ENCODE measurements at places on chromosomes 12 and 14.

GRCh38 chr12:108457734-108458361 is 57.2 kb upstream of the FICD start:
- no peak for DNase-seq

DNA sequence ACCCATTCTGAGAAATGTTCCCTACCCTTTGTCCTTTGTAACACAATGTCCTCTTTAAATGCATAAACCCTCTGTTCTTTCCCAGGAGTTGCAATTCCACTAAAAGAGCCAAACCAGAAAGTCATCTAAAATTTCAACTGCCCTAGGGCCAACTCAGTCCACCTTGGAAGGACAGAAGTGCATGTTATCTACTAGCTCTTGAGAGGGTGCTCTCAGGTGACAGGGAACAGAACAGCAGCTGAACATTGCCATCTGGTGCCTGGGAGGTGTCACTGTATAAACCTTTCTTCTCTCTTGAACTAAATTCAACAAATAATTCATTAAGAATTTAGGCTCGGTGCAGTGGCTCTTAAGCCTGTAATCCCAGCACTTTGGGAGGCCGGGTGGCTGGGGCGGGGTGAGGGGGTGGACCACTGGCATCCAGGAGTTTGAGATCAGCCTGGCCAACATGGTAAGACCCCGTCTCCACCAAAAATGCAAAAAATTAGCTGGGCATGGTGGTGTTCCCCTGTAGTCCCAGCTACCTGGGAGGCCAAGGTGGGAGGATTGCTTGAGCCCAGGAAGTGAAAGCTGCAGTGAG is 10.3 kb upstream of the FERMT2 start:
- peak; percentile 47 for DNase-seq

- DNase-seq: no peak
Observed at GRCh38 chr12:54025499-54026405, 2.5 kb upstream of the HOXC6 start.

GRCh38 chr12:104703372-104703771 is 246.6 kb downstream of the CHST11 start:
- DNase-seq: no peak

DNA sequence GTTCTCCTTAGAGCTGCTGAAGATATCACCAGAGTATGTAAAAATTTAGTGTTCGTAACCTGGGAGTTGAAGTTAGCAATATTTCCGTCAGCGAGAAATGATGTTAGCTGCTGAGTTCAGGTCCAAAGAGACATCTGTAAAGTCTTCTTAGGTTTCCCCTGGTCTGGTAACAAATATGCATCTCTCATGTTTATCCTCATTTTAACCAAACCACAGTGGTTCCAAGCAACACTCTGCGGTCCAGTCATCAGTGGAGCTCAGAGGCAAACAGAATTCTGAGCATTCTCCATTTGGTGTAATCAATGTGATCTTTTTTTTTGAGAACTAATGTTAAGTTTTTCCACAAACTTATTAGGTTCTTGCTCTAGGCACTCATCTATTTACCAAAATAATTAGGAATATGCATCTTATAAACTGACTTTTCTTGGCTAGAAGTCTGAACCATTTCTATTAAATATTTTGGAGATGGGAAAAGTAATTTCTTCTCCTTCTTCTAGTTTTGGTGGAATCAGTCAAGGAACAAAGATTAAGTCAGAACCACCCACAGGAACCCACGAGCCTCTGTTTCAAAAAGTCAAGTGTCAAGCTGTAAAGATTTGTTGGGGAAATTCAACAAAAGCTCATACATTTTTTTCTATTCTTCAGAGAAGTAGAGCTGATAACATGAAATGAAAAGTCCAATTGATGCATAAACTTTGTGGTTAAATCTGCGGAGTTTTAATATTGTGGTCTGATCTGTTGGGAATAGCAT is 64.7 kb downstream of the IFNG start:
- no peak for DNase-seq

GRCh38 chr12:110647631-110648040 is 33.7 kb downstream of the TCTN1 start:
- no peak for DNase-seq

DNA sequence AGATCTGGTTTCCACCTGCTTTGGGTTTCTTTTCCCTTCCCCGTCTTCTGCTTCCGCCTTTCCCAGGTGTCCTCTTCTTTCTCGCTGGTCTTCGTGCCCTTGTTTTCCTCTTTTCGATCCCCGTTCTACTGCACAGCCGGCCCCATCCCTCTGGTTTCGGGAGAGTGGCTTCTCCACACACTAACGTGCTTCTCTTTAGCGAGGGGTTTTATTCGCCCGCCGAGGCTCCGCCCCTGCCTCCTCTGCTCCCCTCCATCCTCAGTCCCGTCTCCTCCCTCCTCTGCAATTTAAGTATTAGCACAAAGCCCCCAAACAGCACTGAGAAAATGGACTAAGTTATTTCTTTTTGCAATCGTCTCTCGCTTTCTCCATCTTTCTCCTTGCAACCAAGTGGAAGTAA is at the start of gene SLC7A8:
Gene SLC7A8 (minus strand): TSS at position 182 of the 400 bp plus-strand sequence. CDS start 746 bp downstream, outside the sequence.
- peak; percentile 66 for DNase-seq

DNA sequence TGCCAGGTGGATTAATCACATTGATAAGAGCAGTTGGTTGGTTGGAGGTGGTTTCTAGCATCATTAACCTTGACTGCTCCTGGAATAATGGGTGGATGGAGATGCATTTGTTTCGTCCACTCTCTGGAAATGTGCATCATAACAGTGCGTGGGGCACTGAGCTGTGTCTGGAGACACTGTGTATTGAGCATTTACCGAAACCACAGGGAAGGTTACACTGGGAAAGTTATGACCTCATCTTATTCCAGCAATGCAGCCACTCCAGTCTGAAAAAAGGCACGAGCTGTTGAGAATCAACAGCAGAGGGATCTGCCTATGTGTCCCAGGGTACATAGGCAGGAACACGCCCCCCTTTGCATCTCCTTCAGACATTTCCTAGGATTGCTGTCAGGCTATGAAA is 27.2 kb downstream of the RNFT2 start:
- no peak for DNase-seq

- DNase-seq: no peak
Observed at GRCh38 chr12:121582583-121583333, 1.9 kb upstream of the KDM2B start.

DNA sequence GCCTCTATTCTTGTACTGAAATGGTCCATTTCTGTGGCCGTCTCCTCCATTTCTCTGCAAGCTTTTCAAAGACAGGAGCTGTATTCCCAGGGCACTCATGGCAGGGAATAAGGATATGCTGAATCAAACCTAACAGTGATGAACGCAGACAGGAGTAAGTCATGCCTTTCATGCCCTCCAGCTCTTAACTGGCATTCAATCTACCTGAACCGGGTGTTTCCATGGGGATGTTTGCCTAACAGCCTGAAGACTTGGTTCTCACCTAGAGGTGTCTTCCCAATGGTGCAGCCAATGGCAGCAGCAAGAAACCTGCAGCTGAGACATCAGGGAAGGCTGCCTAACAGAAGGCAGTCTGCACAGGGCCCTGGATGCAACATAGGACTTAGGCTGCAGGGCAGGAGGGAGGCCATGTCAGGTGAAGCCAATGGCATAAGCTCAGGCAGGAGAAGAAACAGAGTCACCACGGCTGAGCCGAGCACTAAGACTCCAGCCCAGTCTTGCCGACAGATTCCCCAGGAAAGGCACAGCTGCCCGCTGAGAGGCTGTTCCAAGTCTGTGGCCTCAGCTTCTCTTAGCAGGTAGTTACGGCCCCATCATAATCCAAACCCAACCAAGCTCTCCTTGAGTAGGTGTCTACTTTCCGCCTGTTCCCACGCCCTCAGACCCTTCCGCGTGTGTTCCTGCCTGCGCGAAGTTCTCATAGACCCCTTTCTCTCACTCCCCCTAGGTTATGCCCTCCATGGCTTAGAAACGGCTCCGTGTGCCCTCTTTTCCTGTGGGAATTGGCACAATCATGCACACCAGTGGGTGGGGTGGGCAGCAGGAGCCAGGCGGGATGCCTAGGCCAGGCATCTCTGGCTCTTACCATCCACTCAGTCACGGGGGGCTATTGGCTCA is 44.1 kb downstream of the VWF start:
- DNase-seq: peak; percentile 27

GRCh38 chr14:91084516-91084915 is 24.1 kb upstream of the RPS6KA5 start:
- no peak for DNase-seq

DNA sequence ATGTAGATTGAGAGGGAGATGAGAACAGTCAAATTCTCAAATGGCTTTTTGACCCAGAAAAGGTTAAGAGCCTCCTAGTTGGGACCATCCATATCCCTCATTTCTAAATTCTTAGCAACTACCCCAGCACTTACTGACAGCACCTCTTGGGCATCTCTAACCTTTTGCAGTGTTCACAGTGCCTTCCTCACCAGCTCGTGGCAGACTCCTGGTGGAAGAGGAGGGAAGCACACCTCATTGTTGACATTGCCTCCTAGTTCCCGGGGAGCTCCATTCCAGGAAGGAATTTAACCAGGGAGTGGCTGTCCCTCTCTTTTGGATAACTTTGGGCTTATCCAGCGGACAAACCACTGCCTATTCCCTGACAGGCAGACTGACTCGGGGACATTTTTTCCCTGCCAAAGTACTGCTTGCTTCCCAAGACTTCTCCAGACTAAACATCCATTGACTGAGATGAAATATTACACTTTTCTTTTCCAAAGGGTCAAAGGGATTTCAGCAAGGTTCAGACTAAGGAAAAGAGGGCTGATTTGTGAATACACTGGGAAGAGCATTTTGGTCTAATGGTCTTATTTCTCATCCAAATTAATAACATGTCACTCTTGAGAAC is 9.0 kb upstream of the OR6J1 start:
- DNase-seq: peak; percentile 65

DNA sequence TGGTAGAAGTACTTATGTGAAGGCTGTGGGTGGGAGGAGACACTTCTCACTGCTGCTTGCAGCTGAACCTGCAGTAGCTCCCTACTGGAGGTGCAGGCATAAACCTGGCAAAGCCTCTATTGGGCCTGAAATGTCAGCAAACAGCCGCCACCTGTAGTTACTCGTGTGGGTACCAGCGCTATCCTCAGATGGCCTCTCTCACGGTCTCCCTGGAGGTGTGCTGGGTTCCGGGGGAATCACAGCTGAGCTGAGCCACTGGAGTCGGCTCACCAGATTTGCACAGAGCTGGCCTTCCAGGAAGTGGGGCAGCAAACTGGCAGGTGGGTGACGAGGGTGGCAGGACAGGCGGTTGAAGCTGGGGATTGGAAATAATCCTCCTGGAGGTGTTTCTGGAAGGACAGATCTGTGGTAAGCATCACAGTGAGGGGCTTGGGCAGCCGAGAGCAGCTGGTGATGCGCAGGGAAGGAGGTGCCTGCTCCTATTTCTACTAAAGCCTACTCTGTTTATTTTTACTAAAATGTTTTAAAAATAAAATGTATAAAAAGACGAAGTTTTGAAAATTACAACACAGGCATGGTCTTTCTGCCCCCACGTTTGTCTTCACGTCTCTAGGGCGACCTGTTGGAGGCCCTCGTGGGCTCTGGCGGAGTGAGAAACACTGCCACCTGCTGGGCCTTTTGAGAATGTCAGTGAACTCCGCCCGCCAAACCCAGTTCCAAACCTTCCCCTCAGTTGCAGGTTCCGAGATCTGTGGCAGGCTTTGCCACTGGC is 67.8 kb upstream of the PLEKHG3 start:
- peak; percentile 70 for DNase-seq

DNA sequence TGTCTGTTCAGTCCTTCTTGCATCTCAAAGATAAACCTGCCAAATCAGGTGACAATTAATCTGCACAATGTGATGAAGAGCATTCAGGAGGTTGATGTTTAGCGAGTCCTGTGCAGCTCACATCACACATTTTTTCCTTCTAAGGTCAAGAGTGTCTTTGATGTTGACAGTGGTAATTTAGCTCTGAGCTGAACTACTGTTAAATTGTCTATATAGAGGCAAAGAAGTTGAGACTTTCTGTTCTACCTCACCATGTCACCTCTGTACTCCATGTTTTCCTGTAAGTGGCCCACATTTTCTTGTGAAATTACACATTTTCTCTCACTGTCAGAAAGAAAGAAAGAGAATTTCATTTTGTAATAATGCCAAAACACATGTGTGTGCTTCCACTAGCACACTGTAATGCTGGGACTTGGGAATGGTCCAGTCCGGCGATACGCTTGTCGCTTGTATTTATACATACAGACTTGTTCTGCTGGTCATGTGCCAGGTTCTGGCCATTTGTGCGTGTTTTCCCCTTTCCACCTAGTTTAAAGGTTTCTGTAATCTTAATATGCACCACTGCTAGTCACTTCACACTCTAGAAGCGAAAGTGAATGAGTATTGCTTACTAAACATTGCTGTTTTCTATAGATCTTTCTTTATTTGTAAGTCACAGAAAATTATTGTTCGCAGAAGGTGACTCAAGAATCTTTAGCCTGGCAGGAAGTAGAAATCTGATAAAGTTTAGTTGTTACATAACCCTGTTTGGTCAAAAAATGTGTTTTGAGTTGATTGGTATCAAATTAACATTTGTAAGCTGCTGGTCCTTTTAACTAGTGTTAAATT is 328.9 kb downstream of the TMTC2 start:
- no peak for DNase-seq

GRCh38 chr12:49233842-49234526 is 30.9 kb upstream of the TUBA1C start:
- peak; percentile 83 for DNase-seq

GRCh38 chr14:79438696-79439342 is 772.5 kb downstream of the DIO2 start:
- no peak for DNase-seq

GRCh38 chr12:104682790-104683279 is 226.1 kb downstream of the CHST11 start:
- no peak for DNase-seq

- no peak for DNase-seq
Observed at GRCh38 chr12:14959916-14960496, 1.4 kb downstream of the ARHGDIB start.

DNA sequence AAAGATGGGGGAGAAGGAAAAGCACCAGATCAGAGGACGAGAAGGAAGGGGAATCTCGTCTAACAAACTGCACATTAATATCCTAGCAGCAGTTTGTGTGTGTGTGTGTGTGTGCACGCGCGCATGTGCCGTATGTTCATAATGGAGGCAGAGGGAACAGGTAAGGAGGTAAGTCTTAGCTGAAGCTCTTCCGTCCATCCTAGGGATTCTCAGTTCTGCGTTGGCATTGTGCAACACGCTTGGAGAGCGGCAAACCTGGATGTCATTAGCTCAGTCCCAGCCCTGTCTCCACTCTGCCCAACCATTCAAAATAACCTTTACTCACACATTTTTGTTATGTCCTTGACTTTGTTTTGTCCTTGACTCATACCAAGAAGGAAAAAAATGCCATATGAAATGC is 1.6 kb upstream of the C1R start:
- no peak for DNase-seq

GRCh38 chr12:100199347-100200149 is 1.1 kb upstream of the ACTR6 start:
- peak; percentile 92 for DNase-seq

GRCh38 chr12:68334132-68334531 is 2.0 kb upstream of the MDM1 start:
- DNase-seq: peak; percentile 64

DNA sequence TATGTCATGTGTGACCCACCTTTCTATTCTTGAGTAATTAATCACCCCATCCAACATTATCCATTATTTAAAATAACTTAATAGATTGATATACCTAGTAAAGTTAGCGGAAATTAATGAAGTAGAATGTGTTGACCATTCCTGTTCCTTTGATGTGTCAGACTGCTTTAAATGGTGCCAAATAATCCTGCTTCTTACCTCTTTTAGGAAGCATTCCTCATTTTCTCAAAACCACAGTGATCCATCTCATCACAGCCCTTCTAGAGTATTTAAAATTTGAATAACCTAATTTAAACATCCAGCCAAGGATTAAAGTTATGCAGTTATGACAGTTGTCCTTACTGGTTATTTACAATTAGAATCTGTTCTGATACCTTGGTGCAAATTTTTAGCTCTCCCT is 6.9 kb downstream of the MGAT4C start:
- DNase-seq: no peak
